ENCODE measurements at places on chromosomes 11 and 22.

DNA sequence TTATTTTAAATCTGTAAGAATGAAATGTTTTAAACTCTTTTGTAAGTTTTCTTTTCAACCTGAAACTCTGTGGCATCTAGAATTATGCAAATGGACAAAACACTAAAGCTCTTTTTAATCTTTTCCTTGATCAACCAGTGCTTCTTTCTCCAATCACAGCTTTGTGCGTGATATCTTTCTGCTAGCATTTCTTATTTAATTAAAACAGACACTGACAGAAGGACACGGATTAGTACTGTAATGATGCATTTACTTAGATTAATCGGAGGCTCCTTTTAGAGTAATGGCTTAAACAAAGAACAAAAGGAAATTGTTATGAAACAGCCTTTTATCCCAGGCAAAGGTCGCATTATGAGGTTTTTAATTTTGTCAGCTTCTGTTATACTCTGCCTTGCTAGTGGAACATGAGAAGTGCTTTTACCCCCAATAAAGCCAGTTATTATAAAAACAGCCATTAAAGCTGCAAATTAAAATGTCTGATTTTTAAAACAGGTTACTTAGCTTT lies 48.5 kb upstream of the SOX6 start:
- DNase-seq, result no peak

GRCh38 chr11:123161376-123162030 lies 33.5 kb downstream of the CLMP start:
- DNase-seq, result no peak

- DNase-seq, result no peak
These were observed 3.2 kb upstream of the GNAZ start for GRCh38 chr22:23067023-23067650.

- no peak for DNase-seq
These were observed 20.6 kb upstream of the RAPSN start for GRCh38 chr11:47469361-47470179.

- no peak for DNase-seq
These were observed 760 bp upstream of the CELSR1 start for GRCh38 chr22:46537946-46538813.

- DNase-seq, result no peak
These were observed 9.4 kb downstream of the UBQLN3 start for GRCh38 chr11:5500393-5500801.

DNA sequence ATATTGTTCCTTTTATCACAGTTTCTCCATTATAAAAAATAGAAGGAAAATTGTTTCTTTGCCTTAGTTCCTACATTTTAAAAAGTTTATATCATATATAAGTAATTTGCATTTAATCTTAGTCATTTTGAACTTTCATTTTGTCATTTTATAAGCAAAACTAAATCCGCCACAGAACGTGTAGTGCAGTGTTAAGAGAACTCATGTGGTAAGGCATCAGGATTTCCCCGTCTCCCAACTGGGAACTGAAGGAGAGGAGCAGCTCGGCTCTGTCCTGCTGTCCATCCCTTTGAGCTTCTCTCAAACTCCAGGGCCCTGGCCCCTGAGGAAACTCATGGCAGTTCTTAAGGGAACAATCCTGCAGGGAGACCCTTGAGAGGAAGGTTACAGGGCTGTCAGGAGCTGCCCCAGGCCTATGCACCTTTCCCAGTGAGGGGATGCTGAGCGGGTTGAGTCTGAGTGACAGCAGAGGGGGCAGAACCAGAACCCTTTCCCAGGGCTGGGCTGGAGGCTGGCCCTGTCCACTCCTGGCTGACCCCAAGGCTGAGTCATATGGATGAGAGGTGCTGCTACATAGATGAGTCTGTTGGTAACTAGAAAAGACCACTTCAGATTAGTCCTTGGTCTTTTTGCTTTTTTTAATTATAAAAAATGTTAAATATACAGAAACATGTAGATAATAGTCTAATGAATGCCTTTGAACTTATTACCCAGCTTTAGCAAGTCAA lies 333.1 kb downstream of the TBC1D22A start:
- DNase-seq, result no peak

- DNase-seq, result no peak
These were observed 10.6 kb upstream of the APOBEC3A start for GRCh38 chr22:38946771-38947170.

DNA sequence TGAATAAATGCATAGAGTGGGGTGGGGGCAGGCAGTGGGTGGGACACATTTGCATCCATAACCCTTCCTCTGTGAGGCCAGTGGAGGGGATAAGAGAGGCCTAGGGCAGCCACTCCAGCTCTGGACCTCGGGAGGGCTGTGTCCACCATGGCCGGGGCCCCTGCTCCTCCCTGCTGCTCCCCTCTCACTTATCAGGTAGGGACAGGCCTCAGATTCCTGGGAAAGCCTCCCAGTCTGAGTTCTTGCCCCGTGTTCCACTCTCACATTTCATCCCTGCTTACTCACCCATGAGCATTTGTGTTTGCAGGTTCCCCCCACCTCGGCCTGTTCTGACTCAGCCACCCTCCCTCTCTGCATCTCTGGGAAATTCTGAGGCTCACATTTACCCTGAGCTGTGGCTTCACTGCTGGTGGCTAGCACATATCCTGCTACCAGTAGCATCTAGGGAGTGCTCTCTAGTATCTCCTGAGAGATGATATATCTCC lies 128.7 kb upstream of the TOP3B start:
- no peak for DNase-seq

- DNase-seq, result no peak
These were observed 40.6 kb upstream of the CREB3L1 start for GRCh38 chr11:46236918-46237247.

- DNase-seq, result no peak
These were observed 2.1 kb downstream of the TRAF6 start for GRCh38 chr11:36507824-36508489.

- no peak for DNase-seq
These were observed 1.3 kb downstream of the CSKMT start for GRCh38 chr11:62666259-62666926.

DNA sequence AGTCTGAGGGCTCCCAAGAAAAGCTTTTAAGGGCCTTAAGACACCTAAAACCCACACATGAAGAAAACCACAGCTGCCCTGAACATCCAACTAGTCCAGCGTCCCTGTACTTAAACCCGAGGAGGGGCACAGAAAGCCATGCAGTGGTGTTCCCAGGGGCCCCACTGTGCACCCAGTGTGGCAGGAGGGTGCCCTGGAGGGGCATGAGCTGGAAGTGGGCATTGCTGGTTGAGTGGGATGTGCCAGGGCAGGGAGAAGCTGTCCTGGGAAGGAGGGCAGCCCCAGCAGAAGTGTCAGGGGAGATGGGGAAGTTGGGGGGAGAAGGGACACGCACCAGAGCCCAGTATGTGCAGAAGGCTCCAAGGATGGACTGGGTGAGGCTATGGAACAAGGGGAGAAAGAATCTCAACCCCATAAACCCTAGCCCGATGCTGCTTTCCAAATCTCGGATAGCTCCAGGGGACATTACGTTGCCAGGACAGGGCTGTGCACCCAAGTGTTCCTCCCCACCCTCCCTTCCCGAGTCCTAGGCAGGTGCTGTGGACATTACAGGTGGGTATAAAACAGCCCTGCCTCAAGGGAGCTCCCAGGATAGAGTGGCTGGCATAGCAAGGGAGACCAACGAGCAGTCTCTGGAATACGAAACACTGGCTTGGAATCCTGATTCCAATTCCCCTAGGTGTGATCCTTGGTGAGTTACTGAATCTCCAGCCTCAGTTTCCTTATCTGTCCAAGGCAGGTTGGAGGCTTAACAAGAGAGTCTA lies 44.2 kb downstream of the SHANK2 start:
- no peak for DNase-seq

- no peak for DNase-seq
These were observed 43.9 kb downstream of the NFAM1 start for GRCh38 chr22:42388130-42388797.

GRCh38 chr11:86747801-86748200 lies 52.5 kb upstream of the PRSS23 start:
- no peak for DNase-seq

- DNase-seq, result no peak
These were observed 14.2 kb upstream of the OMP start for GRCh38 chr11:77088236-77089003.

GRCh38 chr11:75160220-75160757 lies 9.4 kb downstream of the SLCO2B1 start:
- DNase-seq, result no peak

GRCh38 chr22:34709641-34710040 lies 356.3 kb upstream of the ISX start:
- no peak for DNase-seq

- DNase-seq, result no peak
These were observed 21.2 kb upstream of the TMEM218 start for GRCh38 chr11:125132596-125132995.

DNA sequence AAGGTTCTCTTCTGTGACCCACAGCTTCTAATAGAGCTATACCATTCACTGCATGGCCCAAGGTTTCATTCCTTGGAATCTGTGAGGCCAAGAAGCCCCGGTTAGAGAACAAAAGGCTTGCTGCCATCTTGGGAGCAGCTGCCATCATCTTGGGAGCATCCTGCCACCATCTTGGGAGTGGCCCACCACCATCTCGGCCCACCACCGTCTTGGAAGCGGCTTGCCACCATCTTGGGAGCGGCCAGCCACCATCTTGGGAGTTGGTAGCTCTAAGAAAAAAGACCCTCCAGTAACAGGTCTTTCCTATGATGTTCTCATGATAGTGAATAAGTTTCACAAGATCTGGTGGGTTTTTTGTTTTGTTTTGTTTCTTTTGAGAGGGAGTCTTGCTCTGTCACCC lies 703.9 kb upstream of the ANO3 start:
- no peak for DNase-seq

- DNase-seq, result no peak
These were observed 109.8 kb downstream of the NAT10 start for GRCh38 chr11:34214961-34215805.

GRCh38 chr22:50089682-50090411 lies at the start of gene MOV10L1:
Gene MOV10L1, plus strand, starts transcription at chr22:50090006. Its CDS starts 83 bp downstream, at chr22:50090089.
- DNase-seq, result no peak

DNA sequence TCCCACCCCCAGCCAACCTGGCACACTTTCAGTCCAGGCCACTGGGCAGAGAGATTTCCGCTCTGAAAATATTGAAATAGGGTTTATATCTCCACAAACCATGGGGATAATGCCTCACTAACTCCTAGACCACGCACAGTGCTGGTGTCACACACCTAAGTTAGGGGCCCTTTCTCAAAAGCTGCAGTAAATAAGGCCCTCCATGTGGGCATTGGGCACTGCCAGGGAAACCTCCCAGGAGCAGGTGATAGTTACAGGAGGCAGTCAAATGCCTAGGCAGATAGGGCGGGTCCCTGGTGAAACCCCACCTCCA lies 3.1 kb upstream of the IL10RA start:
- no peak for DNase-seq

- no peak for DNase-seq
These were observed 1.5 kb downstream of the THAP7 start for GRCh38 chr22:21000207-21000986.

GRCh38 chr22:49300241-49300640 lies 527.4 kb downstream of the BRD1 start:
- no peak for DNase-seq

DNA sequence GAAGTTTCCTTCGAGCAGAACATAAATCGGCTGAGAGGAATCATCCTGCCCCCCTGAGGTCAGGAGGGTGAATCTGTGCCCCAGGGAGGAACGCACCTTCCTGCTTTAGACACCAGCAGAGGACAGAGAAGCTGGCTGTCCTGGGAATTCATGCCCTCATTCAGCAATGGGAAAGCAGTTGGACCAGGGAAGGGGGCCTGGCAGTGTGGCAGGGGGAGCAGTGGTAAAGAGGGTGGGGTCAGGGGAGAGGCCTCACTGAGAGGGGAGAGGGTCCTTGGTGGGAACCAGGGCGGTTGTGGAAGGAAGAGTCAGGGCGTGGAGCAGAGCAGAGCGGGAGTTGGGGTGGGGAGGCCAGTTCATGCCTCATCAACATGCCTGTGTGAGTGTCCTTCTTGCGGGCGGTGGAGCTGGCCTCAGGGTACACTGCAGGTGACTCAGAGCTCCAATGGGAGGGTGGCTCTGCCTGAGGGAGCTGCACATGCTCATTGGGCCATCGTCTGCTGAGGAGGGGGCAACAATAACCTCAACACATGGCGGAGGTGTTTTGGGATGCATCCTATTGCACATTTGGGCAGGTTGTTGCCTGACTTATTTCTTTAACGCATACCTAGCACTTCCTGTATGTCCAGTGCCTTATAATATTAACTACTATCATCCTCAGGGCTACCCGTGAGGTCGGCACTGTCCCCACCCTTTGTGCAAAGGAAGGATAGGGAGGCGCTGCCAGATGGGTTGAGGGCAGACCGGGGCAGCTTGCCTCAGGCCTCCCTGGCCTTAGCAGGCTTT lies 23.2 kb downstream of the MED15 start:
- DNase-seq, result no peak

DNA sequence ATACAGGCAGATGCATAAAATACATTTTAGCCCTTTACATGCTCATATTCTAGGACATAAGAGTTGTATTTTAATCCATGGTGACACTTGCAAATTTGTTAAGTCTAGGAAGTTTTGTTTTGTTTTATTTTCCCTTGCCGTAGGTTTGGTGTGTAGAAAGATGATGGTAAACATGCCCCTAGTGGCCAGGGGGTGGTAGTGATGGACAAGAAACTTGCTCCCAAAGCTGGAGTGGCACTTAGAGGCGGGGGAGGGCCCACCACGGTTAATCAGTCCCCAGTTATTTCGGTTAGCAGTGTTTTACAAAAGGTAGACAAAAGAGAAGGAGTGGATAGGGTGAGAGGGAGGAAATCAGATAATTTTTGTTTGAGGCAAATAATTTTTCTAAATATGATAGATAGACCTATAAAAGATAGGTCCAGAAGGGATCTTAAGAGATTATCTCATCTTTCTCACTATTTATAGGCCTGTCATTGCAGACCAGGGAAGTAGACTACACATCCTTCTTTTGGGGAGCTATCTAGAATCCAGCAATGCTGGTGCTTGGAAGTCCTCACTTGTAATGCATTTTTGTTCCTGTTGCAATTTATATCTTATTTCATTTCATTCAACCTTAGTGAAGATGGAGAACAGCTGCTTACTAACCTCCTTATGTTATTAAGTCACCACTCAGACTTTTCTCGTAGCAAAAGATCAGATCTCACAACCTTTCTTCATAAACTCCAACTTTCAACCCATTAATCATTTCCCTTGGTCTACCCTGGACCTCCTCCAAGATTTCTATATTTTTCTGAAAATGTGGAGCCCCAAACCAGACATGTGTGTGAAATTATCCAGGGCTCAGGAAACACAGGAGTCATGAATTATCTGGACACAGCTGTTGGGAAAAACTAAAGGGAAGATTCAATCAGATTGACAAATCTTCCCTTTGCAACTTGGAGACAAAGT lies 5.9 kb upstream of the BDNF start:
- DNase-seq, result no peak

DNA sequence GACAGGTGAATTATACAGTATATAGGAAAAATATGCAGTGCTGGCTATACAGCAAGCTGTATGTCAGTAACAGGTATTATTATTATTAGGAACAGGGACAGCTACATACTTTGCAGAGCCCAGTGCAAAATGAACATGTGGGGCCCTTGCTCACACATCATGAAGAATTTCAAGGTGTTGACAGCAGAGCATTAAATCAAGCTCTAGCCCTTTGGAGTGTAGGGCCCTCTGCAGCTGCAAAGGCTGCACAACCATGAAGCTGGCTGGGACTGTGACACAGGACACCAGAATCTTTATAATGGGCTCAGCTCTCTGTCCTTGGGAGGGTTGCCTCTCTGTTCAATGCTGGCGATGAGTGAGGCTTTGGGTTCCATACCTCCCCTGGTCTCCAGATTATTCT lies 44.9 kb upstream of the DAGLA start:
- DNase-seq, result no peak

GRCh38 chr11:99184146-99184545 lies 163.4 kb downstream of the CNTN5 start:
- DNase-seq, result no peak

GRCh38 chr11:62922653-62923431 lies 1.7 kb upstream of the CHRM1 start:
- DNase-seq, result no peak

Data from activated gamma-delta T cell treated with Interleukin-2 at 50 U/mL for 16 hours (primary cell).